ENCODE measurements at places on chromosomes 2 and 18. TPM values are rescaled to one million over a fixed set of nuclear protein-coding genes. Genes with fewer than 3 reads are reported as not detected.

DNA sequence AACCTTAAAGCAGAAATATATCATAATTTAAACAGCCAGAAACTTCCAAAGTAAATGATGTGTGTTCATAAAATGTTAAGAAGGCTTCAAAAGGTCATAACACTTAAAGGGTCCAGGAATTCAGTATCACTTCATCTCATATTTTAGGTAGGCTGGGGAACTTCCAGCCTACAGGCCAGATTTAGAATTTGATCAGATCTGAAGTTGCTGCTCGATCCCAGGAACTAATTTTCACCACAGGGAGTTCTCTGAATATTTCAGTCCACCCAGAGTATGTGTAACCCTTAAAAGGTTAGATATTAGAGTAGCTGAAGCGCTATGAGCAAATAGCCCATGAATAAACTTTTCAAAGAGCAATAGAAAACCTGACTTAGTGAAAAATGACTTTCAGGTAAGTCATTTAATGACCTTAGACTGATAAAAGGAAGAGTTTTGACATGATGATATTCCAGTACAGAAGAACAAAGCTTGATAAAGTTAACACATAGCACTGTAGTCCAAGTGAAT, 1.7 kb downstream of the WIPF1 start:
- no peak for DNase-seq

DNA sequence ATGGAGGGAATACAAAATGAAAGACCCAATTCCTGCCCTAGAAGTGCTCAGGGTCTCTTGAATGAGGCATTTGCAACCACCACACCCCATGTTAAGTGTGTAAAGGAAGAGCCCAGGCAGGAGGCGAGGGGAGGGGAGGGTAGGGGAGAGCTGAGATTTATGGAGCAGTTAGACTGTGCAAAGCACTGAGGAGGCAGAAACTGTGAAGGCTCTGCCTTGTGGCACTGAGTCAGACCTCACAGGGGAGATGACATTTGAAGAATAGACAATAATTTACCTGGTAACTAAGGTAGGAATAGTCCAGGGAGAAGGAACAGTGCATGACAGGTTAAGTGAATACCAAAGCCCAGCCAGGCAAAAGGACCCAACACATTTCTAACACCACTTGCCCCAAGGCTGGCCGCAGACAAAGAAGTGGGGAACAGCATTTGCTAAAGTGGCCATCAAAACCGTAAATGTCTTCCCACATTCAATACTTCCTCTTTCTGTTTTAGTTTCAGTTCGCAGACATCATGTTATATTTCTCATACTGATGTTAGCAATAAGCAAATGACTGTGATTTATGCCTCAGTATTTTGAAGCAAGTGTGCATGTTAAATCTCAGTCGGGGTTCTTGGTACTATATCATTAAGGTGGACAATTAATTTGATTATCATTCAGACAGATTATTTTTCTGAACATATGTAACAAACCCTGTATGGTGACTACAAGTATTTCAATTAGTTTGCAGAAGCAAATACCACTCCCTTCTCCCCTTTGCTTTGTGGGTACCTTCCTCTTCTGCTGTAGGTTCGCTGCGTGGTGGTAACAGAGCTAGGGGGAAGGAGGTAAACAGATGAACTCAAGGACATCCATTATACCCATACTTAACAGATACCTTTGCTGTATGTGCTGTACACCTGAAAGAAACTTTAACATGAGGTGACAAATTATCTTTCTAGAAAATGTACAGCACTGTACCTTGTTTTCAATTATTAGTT, 27.5 kb downstream of the CDH20 start:
- DNase-seq, result no peak

GRCh38 chr2:72191441-72191840, 43.8 kb upstream of the CYP26B1 start:
- DNase-seq, result no peak

GRCh38 chr2:223123855-223124610, 72.0 kb downstream of the KCNE4 start:
- no peak for DNase-seq

The MC4R gene
- total RNA-seq, result 0.41 TPM

The DCDC2C gene
- total RNA-seq, result not detected

DNA sequence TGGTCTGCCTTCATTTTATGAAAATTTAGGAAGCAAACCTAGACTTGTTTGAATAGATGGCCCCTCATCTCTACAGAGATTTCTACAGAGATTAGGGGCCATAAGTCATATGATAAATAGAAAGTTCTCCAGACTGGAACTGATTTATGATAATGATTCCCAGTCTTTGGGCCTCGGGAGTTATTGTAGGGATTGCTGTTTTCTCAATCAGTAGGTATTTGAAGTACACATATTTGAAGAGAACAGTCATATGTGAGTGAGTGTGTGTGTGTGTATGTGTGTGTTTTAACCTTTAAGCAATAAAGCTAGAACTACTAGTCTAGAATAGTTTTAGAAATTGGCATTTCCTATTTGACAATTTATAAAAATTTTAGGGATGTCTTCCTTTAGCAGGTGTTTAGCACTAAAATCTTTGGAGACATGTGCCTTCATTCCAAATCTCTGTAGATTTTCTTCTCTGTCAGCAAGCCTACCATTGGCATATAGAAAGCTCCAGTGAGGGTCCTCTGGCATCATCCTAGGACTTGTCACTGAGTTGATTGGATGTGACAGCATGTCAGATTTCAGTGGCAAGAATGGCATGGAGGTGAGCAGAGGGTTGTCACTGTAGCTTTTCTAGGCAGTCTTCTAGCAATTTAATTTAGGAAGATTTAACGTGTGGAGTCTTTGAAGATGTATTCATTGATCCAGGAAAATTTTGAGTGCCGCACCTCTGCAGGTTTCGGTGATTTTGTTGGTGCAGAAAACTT, 71.2 kb downstream of the MYO1B start:
- no peak for DNase-seq

DNA sequence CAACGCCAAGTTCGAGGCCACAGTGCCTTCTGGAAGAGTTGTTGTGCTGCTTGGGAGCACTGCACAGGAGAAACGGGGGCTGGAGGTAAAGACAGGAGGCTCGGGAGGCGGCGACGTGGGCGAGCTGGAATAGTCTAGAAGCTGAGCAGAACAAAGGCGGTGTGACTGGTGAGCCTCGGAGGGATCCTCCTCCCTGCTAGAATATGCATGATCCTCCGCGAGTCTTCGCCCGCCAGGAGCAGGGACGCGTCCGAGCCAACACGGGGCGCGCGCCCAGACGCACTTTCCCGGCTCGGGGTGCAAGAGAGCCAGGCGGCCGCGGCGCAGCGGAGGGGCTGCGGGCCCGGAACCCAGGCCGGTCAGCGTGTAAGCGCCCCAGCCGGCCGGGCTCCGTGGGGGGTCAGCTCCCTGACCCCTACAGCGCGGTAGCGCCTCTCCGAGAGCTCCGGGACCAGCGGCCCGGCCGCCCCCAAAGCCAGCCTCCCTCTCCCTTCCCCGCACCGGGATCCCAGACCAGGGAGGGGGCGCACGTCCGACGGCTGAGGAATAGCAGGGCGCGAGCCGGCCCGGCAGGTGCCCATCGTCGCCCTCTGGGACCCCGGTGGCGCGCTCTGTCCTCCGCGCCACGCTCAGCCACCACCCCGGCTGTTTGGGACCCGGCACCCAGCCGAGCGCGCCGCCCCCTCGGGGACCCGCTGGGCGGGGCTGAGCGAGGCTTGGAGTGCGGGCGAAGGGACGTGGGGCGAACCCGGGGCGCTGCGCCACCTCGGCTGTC, 62.5 kb downstream of the GNAL start:
- DNase-seq, result no peak

The MROH2A gene
- total RNA-seq, result not detected

GRCh38 chr2:170815311-170815710, 1.4 kb upstream of the GAD1 start:
- no peak for DNase-seq

GRCh38 chr2:42046819-42047487, 868 bp upstream of the PKDCC start:
- DNase-seq, result peak; percentile 58

GRCh38 chr2:69685321-69686048, 41.9 kb upstream of the AAK1 start:
- no peak for DNase-seq

- DNase-seq, result no peak
Observed at GRCh38 chr2:149380205-149380604, 49.8 kb downstream of the LYPD6 start.

The DSG4 gene
- total RNA-seq, result not detected

- no peak for DNase-seq
Observed at GRCh38 chr18:68219872-68220271, 495.0 kb downstream of the TMX3 start.

- no peak for DNase-seq
Observed at GRCh38 chr2:221529943-221530652, 42.0 kb downstream of the EPHA4 start.

The ATOH8 gene
- 17.0 TPM for total RNA-seq

The SMAD2 gene
- total RNA-seq, result 152 TPM

GRCh38 chr2:152406836-152407161, 71.8 kb downstream of the FMNL2 start:
- no peak for DNase-seq

GRCh38 chr2:50069454-50069853, 915.1 kb upstream of the FSHR start:
- no peak for DNase-seq

DNA sequence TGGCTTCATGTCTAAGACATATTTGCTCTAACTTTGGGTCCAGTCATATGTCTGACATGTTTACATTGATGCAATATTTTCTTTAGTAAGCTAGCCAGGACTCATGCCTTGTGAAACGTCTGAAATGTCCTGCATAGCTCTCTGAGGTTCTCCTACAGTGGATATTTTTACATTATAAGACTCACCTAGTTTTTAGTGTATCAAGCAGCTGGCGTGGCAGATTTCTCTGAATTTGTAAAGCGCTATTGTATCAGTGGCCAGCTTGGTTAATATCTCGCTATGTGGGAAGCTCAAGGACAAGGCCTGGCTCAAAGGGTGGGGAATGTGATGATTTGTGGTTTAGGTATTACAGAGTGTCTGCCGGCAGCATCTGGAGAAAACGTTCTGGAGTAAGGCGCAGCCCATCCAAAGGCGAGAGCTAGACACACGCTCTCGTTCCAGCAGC, 164.3 kb downstream of the LTBP1 start:
- no peak for DNase-seq

GRCh38 chr2:63300835-63301234, 250.2 kb downstream of the OTX1 start:
- DNase-seq, result no peak

DNA sequence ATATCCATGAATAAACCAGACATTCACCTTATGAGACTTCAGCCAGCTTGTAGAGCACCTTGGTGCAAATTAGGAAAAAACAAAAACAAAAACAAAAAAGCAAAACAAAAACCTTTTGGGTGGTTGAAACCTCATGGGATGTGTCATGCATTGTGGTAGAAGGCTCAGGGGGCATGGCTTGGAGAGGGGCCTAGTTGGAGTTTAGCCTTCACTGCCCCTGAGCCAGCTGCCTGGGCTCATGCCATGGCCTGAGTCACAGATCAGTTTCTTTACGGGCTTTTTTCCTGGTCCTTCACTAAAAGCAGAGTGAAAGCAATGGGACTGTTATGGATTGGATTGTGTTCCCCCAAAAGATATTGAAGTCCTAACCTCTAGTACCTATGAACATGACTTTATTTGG, 22.0 kb upstream of the DAPL1 start:
- DNase-seq, result no peak

- DNase-seq, result no peak
Observed at GRCh38 chr18:25274926-25275325, 77.0 kb downstream of the ZNF521 start.

The NEUROD1 gene
- not detected for total RNA-seq

The ATG16L1 gene
- 33.8 TPM for total RNA-seq

The LAMA1 gene
- total RNA-seq, result 2.3 TPM

DNA sequence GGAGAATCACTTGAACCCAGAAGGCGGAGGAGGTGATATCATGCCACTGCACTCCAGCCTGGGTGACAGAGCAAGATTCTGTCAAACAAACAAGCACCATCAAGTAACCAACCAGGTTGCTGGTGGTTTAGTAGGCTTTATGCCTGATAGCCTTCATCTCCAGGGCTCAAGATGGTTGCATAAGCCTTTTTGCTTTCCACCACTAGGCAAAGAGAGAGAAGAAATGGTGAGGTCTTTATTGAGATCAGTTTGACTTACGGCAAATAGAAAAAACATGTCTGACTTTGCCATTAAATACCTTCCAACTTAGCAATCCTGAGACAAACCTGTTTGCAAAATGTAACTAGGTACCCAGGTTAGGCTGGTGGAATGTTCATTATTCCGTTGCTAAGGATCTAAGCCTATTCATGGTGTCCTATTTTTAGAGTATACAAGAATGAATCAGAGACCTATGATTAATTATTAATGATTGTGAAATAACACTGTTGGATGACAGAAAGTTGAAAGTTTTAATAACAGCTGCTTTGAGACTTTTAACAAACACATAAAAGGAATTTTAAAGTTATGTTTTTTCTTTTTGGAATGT, 53.5 kb upstream of the SLC38A11 start:
- DNase-seq, result no peak

DNA sequence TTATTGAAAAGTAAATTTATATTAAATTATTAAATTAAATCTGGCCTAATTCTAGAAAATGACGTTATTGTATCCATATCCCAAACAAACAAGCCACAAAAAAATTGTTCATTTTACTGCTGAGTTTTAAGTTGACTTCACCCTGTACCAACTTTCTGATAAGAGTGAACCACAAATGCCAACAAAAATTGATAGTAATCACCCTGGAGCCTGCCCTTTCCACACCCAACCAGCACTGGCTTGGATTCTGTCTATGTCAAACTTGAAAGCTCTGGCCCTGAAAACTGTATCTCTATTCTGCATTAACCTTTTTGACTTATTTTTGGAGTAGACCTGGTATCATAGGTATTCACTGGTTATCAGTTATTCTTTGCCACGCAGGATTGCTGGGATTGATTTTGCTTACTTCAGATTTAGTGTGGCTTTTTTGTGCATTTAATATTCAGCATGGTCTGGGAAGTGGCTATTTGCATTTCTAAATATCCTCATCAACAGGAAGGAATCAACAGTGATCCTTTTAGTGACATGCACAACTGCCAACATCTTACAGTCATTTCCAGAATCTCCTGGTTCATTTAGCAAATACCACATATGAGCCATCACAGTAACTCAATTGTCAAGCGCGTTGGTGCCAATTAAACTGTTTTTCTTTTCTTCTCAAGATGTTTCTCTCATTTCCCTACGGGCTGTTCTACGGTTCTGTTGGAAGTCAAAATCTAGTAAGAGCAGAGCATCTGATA, 11.4 kb upstream of the SRBD1 start:
- DNase-seq, result no peak

The ACTG2 gene
- 846 TPM for total RNA-seq

DNA sequence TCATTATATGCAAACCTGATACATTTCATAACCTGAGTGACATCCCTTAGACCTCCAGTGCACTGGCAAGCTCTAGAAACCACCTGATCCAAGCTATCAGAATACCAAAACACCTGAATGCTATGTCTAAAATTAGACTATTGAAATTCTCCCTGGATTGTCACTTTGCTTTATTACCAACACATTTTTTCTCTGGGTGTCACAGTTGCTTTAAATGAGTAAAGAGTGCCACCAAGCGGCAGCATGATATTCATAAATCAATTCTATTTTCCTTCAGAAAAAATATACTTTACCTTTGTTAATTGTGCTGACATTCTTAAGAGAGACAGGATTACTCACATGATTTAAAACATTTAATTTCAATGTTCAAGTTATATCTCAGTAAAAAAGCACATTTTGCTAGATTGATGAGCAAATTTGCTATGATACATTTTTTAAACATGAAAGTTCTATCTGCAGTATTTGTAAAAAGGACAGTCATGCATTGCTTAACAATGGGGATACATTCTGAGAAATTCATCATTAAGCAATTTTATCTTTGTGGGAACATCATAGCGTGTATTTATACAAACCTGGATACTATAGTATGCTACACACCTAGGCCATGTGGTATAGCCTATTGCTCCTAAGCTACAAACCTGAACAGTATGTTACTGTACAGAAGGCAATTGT, 338.4 kb upstream of the SLC39A10 start:
- no peak for DNase-seq

All from uterus (tissue), 4 donors.